Testis (tissue), 5 donors: ENCODE measurements at places on chromosomes 2 and 18. TPM values are rescaled to one million over a fixed set of nuclear protein-coding genes. Genes with fewer than 3 reads are reported as not detected.

GRCh38 chr2:75608684-75609333 lies 37.8 kb upstream of the MRPL19 start:
- H3K27ac ChIP-seq = peak overlapping the region; percentile 55
- H3K27me3 ChIP-seq = no peaks in the 10 kb centered on the region
- H3K36me3 ChIP-seq = no peaks in the 10 kb centered on the region
- peak; percentile 86 for DNase-seq
- H3K4me1 ChIP-seq = peaks cover 11% of the 10 kb centered on the region

- H3K36me3 ChIP-seq = no peaks in the 10 kb centered on the region
- no peaks in the 10 kb centered on the region for H3K4me1 ChIP-seq
- no peaks in the 10 kb centered on the region for H3K27me3 ChIP-seq
- no peak overlapping the region for H3K27ac ChIP-seq
These were observed 60.2 kb upstream of the SPP2 start for GRCh38 chr2:233990261-233990798.

Gene DPP4
- total RNA-seq = 1.7 TPM

DNA sequence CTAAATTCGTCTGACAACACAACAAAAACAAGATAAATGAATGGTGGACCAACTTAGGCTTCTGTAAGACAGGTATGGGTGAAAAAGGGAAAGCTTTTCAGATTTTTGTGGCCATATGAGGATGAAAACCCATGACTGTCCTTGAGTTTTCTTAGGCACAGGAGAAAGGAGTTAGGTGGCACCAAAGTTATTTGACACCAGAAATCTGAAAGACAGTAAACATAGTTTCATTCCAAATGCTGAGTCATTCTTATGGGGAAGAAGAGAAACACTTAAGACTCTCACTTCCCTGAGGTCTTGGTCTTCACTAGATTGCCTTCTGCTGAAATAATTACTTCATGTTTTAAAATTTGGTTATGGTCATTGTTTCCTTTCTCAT lies 5.2 kb upstream of the GPD2 start:
- no peaks in the 10 kb centered on the region for H3K36me3 ChIP-seq
- peak overlapping the region; percentile 2 for H3K27ac ChIP-seq
- H3K4me3 ChIP-seq = no peak overlapping the region
- no peak for DNase-seq

Gene CNOT9
- total RNA-seq = 129 TPM

DNA sequence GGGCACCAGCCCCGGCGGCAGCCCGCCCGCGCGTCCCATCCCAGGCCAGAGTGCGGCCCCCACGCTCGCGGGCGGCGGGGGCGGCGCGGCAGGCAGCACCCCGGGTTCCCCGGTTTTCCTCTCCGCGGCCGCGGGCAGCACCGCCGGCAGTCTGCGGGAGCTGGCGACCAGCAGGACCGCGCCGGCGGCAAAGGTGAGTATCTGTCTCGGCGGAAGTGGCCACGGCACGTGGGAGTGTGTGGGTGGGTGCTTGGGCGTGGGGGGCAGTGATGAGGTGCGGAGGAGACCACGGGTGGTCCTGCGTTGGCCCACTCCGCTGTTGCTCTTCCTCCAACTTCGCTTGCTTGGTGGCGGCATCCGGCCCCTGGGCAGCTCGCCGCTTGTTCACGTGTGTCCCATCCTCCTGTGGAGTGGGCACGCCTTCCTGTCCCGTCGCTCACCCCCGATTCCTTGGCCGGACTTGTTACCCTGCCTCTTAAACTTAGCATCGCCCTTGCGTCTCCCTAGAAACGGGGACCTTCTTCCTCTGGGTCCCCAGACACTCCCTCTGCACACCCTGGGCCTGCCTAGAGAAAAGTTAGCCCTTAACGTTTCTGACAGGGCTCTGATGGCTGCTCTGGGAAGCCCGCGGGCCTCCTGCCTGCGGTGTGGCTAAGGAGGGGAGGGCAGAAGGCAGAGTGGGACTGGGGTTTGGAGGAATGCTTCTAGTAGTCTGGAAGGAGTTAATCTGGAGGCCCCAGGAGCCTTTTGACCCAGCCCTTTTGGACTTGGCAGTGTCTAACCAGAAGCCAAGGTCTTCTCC lies 1.1 kb downstream of the SH3RF3 start:
- peak; percentile 19 for DNase-seq
- H3K27ac ChIP-seq = peak overlapping the region; percentile 39
- H3K4me1 ChIP-seq = peaks cover 3% of the 10 kb centered on the region

Gene MC2R
- not detected for total RNA-seq

- no peak overlapping the region for H3K27ac ChIP-seq
- no peak for DNase-seq
- no peak overlapping the region for H3K4me3 ChIP-seq
- H3K4me1 ChIP-seq = no peaks in the 10 kb centered on the region
- no peaks in the 10 kb centered on the region for H3K27me3 ChIP-seq
These were observed 190.6 kb upstream of the SPRED2 start for GRCh38 chr2:65622951-65623535.

Gene PARD6G
- total RNA-seq = 7.5 TPM

Gene MARCHF4
- total RNA-seq = 0.12 TPM

- DNase-seq = peak; percentile 94
- peak within 1 kb of the TSS; percentile 99 for H3K27ac ChIP-seq
- peaks cover 17% of the 10 kb centered on the region for H3K4me1 ChIP-seq
These were observed at the start of gene UGP2 for GRCh38 chr2:63841254-63842022. Gene UGP2, plus strand, starts transcription at chr2:63841896. Its CDS starts 290 bp downstream, at chr2:63842186.

Gene REV1
- total RNA-seq = 79.5 TPM

DNA sequence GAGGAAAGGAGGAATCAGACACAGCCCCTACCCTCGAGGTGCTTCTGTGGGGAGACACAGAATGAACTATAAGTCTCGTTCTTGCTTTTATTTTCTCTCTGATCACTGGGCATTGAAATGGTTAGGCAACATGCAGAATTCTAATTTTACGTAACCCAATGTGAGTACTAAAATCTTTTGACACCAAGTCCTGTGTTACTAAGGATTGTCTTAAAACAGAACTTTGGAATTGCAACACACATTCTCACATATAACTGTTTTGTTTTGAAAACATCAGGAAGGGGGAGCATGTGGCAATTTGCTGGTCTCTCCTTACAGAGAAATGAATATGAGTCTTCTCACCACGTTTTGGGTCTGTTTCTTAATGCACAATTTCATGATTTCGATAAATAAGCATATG lies 23.6 kb upstream of the SULT1C4 start:
- H3K27ac ChIP-seq = no peak overlapping the region
- H3K36me3 ChIP-seq = no peaks in the 10 kb centered on the region
- H3K4me3 ChIP-seq = no peak overlapping the region
- no peaks in the 10 kb centered on the region for H3K4me1 ChIP-seq

GRCh38 chr18:12783524-12783923 lies 80.7 kb downstream of the PSMG2 start:
- DNase-seq = no peak
- H3K27me3 ChIP-seq = no peaks in the 10 kb centered on the region
- H3K36me3 ChIP-seq = no peaks in the 10 kb centered on the region

- no peaks in the 10 kb centered on the region for H3K27me3 ChIP-seq
- no peak for DNase-seq
- no peaks in the 10 kb centered on the region for H3K36me3 ChIP-seq
- H3K4me3 ChIP-seq = no peak overlapping the region
These were observed 888.4 kb downstream of the TRIB2 start for GRCh38 chr2:13604951-13605661.

- no peaks in the 10 kb centered on the region for H3K27me3 ChIP-seq
- no peaks in the 10 kb centered on the region for H3K36me3 ChIP-seq
- no peak for DNase-seq
- H3K4me3 ChIP-seq = no peak overlapping the region
- no peak overlapping the region for H3K27ac ChIP-seq
These were observed 673.1 kb upstream of the VRK2 start for GRCh38 chr2:57373530-57373929.

- H3K27ac ChIP-seq = no peak overlapping the region
- no peaks in the 10 kb centered on the region for H3K36me3 ChIP-seq
- no peaks in the 10 kb centered on the region for H3K4me1 ChIP-seq
- H3K27me3 ChIP-seq = no peaks in the 10 kb centered on the region
- no peak overlapping the region for H3K4me3 ChIP-seq
- no peak for DNase-seq
These were observed 93.3 kb downstream of the ACTR2 start for GRCh38 chr2:65320946-65321345.

- DNase-seq = no peak
- H3K27me3 ChIP-seq = no peaks in the 10 kb centered on the region
- no peak overlapping the region for H3K4me3 ChIP-seq
- no peaks in the 10 kb centered on the region for H3K36me3 ChIP-seq
- peaks cover 13% of the 10 kb centered on the region for H3K4me1 ChIP-seq
These were observed 45.4 kb upstream of the EHBP1 start for GRCh38 chr2:62660087-62660486.

GRCh38 chr2:133253793-133254192 lies 314.5 kb downstream of the NCKAP5 start:
- DNase-seq = no peak
- H3K4me3 ChIP-seq = no peak overlapping the region
- no peaks in the 10 kb centered on the region for H3K27me3 ChIP-seq
- no peaks in the 10 kb centered on the region for H3K36me3 ChIP-seq
- H3K4me1 ChIP-seq = no peaks in the 10 kb centered on the region

- no peak overlapping the region for H3K27ac ChIP-seq
- peaks cover 11% of the 10 kb centered on the region for H3K4me1 ChIP-seq
- no peak overlapping the region for H3K4me3 ChIP-seq
- DNase-seq = no peak
These were observed 232.8 kb downstream of the KLHL29 start for GRCh38 chr2:23617811-23618215.

Gene SLC38A11
- 1.2 TPM for total RNA-seq

DNA sequence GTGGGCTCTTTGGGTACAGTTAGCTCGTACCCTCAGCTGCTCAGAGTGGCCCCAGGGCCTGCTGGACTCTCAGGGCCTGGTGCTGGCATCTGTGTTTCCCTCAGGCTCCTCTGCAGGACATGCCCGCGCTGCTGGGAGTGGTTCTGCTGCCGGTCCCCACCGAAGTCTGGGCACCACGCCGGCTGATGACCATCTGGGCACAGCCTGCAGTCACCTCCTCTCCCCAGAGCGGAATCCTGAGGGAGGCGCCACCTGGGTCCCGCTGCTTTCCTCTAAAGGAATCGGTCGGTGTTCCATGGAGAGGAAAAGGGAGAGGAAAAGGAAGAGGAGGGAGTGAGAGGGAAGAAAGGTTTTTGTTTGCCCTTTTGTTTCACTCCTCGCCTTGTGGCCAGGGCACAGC lies 43.6 kb downstream of the MC2R start:
- no peaks in the 10 kb centered on the region for H3K36me3 ChIP-seq
- H3K27ac ChIP-seq = no peak overlapping the region
- H3K4me3 ChIP-seq = no peak overlapping the region
- no peaks in the 10 kb centered on the region for H3K4me1 ChIP-seq

GRCh38 chr2:232629129-232629475 lies 4.3 kb upstream of the EFHD1 start:
- no peak overlapping the region for H3K4me3 ChIP-seq
- no peaks in the 10 kb centered on the region for H3K36me3 ChIP-seq
- H3K27ac ChIP-seq = no peak overlapping the region
- no peak for DNase-seq
- no peaks in the 10 kb centered on the region for H3K27me3 ChIP-seq
- H3K4me1 ChIP-seq = peaks cover 8% of the 10 kb centered on the region

DNA sequence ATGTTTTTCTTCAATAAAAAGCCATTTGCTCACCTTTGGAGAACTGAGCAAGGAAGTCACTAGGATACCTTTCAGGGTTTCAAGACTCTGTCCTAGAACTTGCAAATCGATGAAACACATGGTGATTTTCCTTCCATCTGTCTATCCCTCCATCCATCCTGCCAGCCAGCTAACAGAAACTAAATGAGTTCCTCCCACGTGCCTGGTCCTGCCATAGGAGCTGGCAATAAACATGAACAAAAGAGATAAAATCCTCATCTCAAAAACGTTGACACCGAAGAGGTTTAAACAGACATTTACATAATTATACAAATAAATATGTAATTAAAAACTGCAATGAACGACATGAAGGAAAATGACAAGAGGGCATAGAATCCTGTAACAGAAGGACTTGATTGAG lies 249.0 kb downstream of the PID1 start:
- H3K27me3 ChIP-seq = no peaks in the 10 kb centered on the region
- H3K4me3 ChIP-seq = no peak overlapping the region

Gene MSH2
- 25.3 TPM for total RNA-seq

DNA sequence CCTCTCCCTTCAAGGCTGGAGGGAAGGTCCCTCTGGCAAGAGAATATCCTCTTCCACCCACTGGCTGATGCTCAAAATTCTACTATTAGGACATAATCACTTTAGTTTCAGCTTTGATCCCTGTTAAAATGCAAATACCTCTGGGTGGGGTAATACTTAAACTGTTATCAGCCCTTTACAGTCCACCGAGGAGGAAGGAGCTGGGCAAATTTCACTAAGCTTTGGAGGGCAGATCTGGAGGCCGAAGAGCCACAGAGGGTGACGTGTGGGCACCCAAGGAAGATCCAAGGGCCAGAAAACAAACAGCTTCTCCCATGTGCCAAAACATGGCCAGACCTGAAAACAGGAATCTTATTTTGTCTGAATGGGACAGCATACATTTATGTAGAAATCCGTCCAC lies 74.6 kb upstream of the BCL11A start:
- H3K27me3 ChIP-seq = no peaks in the 10 kb centered on the region
- no peak overlapping the region for H3K4me3 ChIP-seq
- no peak overlapping the region for H3K27ac ChIP-seq
- no peaks in the 10 kb centered on the region for H3K36me3 ChIP-seq
